ENCODE measurements at places on chromosomes 7 and 10.

DNA sequence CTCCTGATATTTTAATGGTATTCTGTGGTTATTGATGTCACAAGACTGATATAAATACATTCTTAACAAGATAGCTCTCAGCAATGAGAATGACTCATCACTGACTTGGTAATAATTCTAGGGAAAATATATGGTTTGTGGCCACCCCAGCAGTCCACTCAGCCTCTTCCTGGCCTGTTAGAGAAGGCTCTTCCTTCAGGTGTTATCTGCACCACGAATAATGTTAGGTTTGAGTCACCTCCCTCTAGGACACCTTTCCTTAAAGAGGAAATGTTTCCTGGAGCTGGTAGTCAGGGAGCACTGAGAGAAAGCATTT, 163.3 kb downstream of the SVIL start:
- no peak for DNase-seq

GRCh38 chr10:133379152-133379800, at the start of gene PAOX:
Gene PAOX (plus strand): TSS chr10:133379262. CDS start chr10:133379317, 55 bp downstream.
- DNase-seq = peak; percentile 50

GRCh38 chr7:135827391-135827790, 78.8 kb upstream of the FAM180A start:
- no peak for DNase-seq

GRCh38 chr10:84156009-84156408, 16.7 kb downstream of the GHITM start:
- no peak for DNase-seq

GRCh38 chr7:2282185-2282751, 32.0 kb downstream of the SNX8 start:
- no peak for DNase-seq

- no peak for DNase-seq
These were observed 44.0 kb upstream of the CAV2 start for GRCh38 chr7:116455499-116455898.

GRCh38 chr10:29078919-29079318, 210.0 kb upstream of the LYZL1 start:
- no peak for DNase-seq

GRCh38 chr7:151088856-151089699, 2.8 kb downstream of the AGAP3 start:
- DNase-seq = peak; percentile 99

GRCh38 chr7:91953618-91954017, 13.0 kb downstream of the AKAP9 start:
- no peak for DNase-seq

DNA sequence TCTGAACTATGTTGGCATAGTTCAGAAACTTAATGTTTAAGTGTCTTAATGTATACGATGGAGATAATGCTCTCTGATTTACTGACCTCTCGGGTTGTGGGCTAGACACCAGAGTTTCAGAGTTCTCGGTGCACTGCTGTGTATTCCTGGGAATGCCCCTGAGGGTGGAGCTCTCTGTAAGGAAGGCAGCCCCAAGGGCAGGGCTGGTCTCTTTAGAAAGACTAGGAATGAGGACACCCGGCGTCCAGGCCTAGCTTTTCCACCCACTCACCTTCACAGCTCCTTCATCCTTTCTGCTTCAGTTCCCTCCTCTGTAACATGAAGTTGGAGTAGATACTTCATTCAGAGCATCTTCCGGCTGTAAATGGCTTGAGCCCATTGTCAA, 536.6 kb upstream of the GALNT17 start:
- no peak for DNase-seq

- DNase-seq = peak; percentile 84
These were observed 4.0 kb upstream of the CFAP58 start for GRCh38 chr10:104349623-104350126.

GRCh38 chr7:3029138-3029537, 14.5 kb downstream of the CARD11 start:
- no peak for DNase-seq

- DNase-seq = no peak
These were observed 7.0 kb downstream of the GSAP start for GRCh38 chr7:77409005-77409738.

DNA sequence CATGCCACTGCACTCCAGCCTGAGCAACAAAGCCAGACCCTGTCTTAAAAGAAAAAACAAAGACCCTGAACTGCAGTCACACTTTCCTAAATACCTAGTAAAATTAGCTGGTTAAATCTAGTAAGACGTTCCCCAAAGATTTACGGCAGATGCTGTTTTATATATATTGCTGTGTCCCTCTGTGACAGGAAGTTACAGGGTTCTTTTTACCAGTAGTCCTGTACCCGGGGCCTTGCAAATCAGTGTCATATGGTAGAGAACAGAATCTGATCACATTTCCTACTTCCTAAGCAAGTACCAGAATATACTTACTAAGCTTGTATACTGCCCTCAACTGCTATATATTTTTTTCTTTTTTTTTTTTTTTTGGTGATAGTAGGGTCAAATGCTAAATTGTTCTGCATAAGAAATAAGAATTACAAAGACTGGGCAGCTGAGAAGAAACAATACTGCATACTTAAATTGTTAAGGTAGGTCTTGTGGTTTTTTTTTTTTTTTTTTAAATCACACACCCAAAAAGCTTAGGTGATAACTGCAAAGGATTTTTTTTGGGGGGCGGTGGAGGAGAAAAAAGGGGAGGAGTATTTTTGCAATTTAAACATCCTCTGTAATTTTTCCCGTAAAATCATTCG, 27.3 kb upstream of the KMT2E start:
- DNase-seq = no peak

DNA sequence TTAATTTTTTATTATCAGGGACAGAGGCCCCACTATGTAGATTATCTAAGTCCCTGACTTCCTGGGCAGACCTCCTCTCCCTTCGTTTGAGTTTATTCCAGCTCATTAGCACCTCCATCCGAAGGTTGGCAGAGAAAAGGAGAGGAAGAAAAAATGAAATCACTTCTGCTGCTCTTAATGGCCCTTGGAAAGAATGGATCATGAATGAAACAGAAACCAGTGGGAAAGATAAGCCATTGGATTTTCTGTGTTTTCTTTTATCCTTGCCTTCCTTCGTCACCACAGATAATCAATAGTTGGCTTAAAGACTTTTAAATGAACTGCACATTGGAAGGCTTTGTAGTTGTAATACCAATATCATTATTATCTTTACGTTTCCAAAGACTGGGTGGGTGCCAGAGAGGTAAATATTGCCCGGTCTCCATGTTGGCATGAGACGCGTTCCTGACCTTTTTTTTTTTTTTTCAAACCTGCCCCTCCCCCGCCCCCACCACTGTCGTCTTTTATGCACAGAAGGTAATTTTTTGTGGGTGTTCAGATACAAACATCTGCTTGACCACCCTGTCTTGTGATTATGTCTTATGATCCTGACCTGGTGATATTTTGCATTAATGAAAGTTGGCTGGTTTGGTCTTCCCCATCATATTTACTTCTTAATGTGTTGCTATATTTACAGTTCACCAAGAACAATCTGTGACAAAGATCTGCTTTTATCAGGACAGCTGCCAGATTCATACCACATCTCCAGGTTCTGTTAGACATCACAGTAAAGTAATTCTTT, 116.8 kb downstream of the ARID5B start:
- DNase-seq = no peak

- DNase-seq = no peak
These were observed 387.8 kb downstream of the BBS9 start for GRCh38 chr7:33517191-33517590.

GRCh38 chr10:20007426-20007825, 191.2 kb downstream of the PLXDC2 start:
- no peak for DNase-seq

- DNase-seq = no peak
These were observed 112.0 kb upstream of the MKX start for GRCh38 chr10:27857616-27858015.

- no peak for DNase-seq
These were observed 188.6 kb downstream of the ELFN1 start for GRCh38 chr7:1858435-1859265.

- no peak for DNase-seq
These were observed 43.4 kb downstream of the SH3PXD2A start for GRCh38 chr10:103812004-103812403.

DNA sequence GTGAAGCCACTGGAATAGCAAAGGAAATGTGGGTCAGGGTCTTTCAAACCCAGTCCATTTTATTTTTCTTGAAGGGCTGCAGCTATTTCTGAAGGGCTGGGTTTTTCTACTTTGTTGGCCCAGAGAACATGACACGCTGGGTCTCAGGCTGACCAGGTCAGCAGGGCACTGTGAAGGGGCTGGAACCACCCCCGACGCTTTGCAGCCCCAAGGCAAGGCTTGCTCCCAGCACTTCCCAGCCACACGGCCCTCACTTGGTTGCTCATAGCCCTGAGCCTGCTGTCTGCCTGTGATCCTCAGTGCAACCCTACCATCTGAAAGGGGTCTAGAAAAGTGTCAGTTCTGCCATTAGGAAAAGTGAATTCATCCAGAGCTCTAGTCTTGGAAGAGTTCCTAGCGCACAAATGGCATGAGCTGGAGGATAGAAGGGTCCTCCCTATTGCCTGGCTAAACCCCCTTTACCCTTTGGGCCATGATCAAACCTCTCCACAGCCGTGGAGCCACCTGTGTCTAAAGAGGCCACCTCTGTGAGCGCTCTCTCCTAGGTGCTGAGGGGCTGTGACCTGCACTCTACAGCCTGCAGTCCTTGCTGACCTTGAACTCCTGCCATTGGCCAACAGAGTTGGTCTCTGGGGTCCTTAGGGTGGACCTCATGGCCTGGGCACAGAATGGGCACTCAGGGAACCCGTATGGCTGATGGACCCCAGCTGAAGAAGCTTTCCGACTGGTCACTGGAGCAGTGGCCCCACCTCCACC, 132.0 kb downstream of the RGS10 start:
- DNase-seq = no peak

GRCh38 chr7:79176859-79177477, 276.5 kb downstream of the MAGI2 start:
- peak; percentile 7 for DNase-seq

GRCh38 chr10:9796564-9796963, 1221.1 kb upstream of the CELF2 start:
- no peak for DNase-seq

GRCh38 chr10:81603106-81603620, 271.8 kb upstream of the NRG3 start:
- no peak for DNase-seq

DNA sequence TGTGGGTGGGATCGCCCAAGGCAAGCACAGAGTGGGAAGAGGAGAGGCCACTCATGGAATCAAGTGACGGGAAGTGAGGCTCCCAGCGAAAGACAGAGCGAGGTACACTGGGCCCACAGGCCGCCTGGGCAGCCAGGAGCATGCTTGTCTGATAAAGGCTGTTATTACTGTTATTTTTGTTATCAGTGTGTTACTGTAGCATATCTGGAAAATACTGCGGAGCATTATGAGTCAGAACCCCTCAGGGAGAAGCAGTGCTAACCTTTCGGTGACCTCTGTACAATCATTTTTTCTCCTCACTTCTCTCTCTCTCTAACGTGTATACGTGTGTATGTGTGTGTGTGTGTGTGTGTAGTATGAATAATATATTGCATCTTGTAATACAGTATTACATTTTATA, 3.8 kb upstream of the TCERG1L start:
- no peak for DNase-seq

DNA sequence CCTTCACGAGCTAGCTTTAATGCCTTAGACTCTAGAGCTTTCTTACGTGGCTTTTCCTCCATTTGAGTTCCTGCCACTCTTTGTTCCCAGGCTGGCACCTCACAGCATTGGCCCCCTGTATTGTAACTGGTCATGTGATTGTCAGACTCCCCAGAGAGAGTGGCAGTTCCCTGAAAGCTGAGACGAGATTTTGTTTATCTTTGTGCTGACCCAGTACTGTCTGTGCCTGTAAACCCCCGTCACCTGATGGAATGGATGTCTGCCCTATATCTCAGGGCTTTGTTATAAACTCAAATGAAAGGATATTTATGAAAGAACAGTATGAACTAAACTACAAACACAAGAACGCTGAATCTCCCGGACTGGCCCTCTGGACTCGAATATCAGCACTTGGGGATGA, 13.0 kb downstream of the NOBOX start:
- no peak for DNase-seq

GRCh38 chr10:71745664-71746250, 26.2 kb upstream of the C10orf105 start:
- no peak for DNase-seq

DNA sequence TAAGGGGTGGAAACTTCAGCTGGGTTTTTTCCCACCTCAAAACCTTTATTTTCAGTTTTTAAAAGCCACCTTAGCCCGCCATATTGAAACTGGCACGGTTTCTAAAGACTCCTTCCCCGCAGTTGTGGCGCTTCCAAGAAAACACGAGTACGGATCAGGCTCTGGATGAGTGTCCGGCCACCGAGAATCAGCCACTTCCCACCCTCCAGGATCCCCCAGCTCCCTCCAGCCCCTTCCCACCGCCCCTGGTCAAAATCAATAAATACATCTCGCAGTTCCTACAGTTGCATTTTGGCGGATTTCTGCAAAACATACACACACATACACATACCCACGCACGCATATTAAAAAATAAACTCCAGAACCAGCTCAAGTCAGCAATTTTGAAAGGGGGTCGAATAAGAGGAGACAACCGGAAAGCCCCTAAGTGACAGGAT, 1.1 kb downstream of the SFMBT2 start:
- no peak for DNase-seq

DNA sequence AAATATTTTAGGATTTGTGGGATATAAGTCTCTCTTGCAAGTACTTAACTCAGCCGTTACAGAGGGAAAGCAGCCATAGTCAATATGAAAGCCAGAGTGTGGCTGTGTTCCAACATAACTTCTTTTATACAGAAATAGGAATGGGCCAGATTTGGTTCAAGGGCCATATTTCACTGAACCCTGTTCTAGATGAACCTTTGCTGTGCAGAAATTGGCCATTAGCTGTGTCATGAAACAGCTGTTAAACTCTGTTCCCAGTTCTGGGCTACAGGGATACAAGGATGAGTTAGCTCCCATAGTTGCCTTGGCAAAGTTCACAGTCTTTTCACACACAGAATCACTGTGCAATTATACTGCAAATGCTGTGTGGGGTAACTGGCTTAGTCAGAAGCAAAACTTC, 213.9 kb upstream of the LRRN3 start:
- no peak for DNase-seq

Data from inflammatory macrophage treated with lipopolysaccharide for 1 hour (primary cell).